Ascending aorta (tissue), 2 donors: ENCODE measurements at places on chromosomes 1 and 21. TPM values are rescaled to one million over a fixed set of nuclear protein-coding genes. Genes with fewer than 3 reads are reported as not detected.

The LRRC39 gene
- not detected for total RNA-seq

The OR2M3 gene
- total RNA-seq = not detected

The FAM89A gene
- 47.5 TPM for total RNA-seq

The TDRD5 gene
- total RNA-seq = not detected

The CHI3L1 gene
- 73.8 TPM for total RNA-seq

The ASTN1 gene
- total RNA-seq = 0.32 TPM

The IGSF3 gene
- total RNA-seq = 0.64 TPM

The GJA8 gene
- total RNA-seq = not detected

The PLPP3 gene
- total RNA-seq = 87.7 TPM

The FAM163A gene
- not detected for total RNA-seq

The PTGFRN gene
- 11.2 TPM for total RNA-seq

The FCER1G gene
- total RNA-seq = 69.9 TPM

DNA sequence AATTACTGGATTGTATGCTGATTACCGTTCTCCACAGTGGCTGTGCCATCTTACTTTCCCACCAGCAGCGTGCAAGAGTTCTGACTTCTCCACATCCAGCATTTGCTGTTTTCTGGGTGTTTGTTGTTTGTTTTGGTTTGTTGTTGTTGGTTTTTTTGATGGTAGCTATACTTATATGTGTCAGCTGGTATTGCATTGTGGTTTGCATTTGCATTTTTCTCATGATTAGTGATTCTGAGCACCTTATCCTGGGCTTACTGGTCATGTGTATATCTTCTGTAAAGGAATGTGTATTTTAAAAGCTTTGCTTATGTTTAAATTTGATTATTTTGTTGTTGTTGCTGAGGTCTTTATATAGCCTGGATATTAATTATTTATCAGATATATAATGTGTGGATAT is 66.9 kb upstream of the MAP1LC3C start:
- H3K27ac ChIP-seq = no peak overlapping the region
- no peak overlapping the region for H3K4me3 ChIP-seq
- no peaks in the 10 kb centered on the region for H3K4me1 ChIP-seq
- no peaks in the 10 kb centered on the region for H3K36me3 ChIP-seq
- no peaks in the 10 kb centered on the region for H3K27me3 ChIP-seq
- DNase-seq = no peak

DNA sequence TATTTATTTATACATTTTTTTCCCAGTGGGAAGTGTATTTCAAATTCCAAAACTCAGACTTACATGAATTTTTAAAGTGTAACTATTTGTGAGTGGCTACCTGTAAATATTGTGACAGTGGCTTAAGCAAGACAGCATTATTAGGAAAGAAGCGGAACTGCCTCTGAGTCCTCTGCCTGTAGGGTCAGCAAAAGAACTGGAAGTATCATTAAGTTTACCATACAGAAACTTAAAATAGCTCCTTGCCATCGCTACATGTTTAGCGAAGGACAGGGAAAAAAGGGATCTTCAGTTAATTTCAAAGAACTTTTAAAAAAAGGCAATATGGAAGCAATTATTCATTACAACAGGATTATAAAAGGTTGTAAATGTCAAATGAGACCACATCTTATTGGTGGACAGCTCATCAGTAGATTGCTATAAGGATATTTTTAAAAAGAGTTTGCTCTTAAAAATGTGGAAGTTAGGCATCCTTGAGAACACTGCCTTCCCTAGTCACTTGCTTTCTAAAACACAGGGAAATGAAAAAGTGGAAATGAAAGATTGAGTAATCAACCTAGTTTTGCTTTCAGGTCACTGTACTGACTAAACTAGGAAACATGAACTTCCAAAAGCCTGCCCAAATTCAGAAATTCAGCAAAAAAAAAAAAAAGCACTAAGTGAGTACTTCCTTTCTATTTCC is 39.2 kb downstream of the NSL1 start:
- no peaks in the 10 kb centered on the region for H3K36me3 ChIP-seq
- peak overlapping the region; percentile 22 for H3K4me3 ChIP-seq
- H3K4me1 ChIP-seq = peaks cover 2% of the 10 kb centered on the region
- no peak overlapping the region for H3K27ac ChIP-seq
- no peaks in the 10 kb centered on the region for H3K27me3 ChIP-seq
- no peak for DNase-seq

DNA sequence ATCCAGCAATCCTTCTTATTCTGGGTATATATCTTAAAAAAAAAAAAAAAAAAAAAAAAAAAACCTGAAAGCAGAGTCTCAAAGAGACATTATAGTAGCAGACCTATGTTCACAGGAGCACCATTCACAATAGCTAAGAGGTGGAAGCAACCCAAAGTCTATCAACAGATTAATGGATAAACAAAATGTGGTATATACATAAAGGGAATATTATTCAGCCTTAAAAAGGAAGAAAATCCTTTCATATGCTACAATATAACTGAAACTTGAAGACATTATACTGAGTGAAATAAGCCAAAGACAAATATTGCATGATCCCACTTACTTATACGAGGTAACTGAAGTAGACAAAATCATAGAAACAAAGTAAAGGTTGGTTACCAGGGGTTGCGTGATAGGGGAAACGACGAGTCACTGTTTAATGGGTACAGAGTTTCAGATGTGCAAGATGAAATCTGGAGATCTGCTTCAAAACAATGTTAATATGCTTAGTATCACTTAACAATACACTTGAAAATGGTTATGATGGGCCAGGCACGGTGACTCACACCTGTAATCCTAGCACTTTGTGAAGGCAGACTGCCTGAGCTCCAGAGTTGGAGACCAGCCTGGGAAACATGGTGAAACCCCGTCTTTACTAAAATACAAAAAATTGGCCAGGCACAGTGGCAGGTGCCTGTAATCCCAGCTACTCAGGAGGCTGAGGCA is 29.5 kb downstream of the PIK3R3 start:
- H3K4me1 ChIP-seq = no peaks in the 10 kb centered on the region
- H3K27ac ChIP-seq = no peak overlapping the region
- DNase-seq = no peak
- H3K27me3 ChIP-seq = no peaks in the 10 kb centered on the region
- H3K4me3 ChIP-seq = no peak overlapping the region
- H3K36me3 ChIP-seq = no peaks in the 10 kb centered on the region

GRCh38 chr1:191963781-191964455 is 194.3 kb upstream of the RGS18 start:
- no peaks in the 10 kb centered on the region for H3K4me1 ChIP-seq
- no peak overlapping the region for H3K27ac ChIP-seq
- no peaks in the 10 kb centered on the region for H3K27me3 ChIP-seq
- no peak overlapping the region for H3K4me3 ChIP-seq

DNA sequence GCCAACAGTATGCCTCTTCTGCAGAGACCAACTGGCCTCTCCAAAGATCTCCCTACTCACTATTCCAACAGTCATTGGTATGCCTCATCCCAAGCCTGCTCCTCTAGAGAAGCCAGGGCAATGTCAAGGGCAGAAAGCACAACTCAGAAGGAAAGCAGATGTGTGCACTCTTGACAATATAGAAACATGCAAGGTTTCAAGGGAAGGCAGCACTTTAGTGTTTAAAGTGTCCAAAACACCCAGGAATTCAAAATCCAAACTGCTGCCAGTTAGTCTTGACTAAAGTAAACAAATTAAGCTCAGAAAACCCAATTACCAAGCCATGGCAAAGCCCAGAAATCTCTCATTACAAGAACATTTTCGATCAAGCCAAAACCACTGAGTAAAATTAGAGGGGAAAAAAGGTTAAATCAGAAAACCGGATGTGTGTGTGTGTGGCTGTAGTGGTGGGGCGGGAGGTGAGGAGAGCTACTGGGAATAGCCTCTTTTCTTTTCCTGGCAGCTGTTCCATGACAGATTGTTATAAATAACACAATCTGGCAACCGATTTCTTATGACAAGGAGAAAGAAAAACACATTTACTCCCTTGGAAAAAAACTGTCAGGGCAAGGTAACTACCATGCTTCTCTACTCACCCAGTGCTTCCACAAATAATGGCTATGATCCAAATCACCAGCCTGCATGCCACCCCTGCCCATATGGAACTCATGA is 39.2 kb downstream of the EIF2B3 start:
- H3K4me3 ChIP-seq = peak overlapping the region; percentile 24
- no peak for DNase-seq
- H3K27me3 ChIP-seq = no peaks in the 10 kb centered on the region
- H3K36me3 ChIP-seq = no peaks in the 10 kb centered on the region

GRCh38 chr21:34544032-34544496 is 32.1 kb upstream of the KCNE1 start:
- no peaks in the 10 kb centered on the region for H3K36me3 ChIP-seq
- H3K27ac ChIP-seq = peak overlapping the region; percentile 53
- H3K4me1 ChIP-seq = peaks cover 20% of the 10 kb centered on the region
- H3K4me3 ChIP-seq = no peak overlapping the region
- no peaks in the 10 kb centered on the region for H3K27me3 ChIP-seq

- DNase-seq = no peak
- H3K27ac ChIP-seq = no peak overlapping the region
These were observed 23.3 kb downstream of the MR1 start for GRCh38 chr1:181057079-181057478.

DNA sequence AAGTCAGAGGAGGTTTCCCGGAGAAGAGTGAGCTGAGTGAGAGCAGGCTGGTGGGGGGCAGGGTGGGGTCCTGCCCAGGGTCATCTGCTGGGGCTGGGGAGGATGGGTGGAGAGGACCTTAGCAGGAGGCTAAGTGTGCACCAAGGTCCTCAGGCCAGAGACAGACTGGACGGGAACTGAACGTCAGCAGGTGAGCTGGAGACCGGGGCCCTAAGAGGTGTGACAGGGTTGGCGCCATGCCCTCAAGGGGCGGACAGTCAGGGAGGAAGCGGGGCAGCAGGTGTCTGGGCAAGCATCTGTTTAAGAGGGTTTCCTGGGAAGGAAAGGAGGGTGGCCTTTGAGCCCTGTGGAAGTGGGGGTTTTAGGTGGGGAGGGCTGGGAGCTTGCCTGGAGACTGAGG is 13.6 kb upstream of the PTPN7 start:
- DNase-seq = no peak
- no peaks in the 10 kb centered on the region for H3K36me3 ChIP-seq
- H3K4me3 ChIP-seq = no peak overlapping the region
- H3K4me1 ChIP-seq = no peaks in the 10 kb centered on the region
- H3K27ac ChIP-seq = no peak overlapping the region

DNA sequence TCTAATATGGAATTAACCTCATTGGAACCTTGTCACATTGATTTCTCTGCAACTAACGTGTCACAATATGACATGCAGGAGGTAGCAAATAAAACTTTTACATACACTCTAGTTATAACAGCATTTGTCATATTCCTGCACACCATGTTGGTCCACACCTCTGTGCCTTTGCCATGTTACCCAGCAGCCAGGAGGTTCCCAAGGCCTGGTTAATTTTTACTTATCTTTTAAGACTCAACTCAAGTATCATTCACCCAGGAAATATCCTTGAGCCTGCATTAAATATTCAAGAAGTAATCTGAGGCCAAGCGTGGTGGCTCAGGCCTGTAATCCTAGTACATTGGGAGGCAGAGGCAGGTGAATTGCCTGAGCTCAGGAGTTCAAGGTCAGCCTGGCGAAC is 447.2 kb upstream of the NR5A2 start:
- no peak for DNase-seq
- no peaks in the 10 kb centered on the region for H3K4me1 ChIP-seq
- no peak overlapping the region for H3K4me3 ChIP-seq
- H3K36me3 ChIP-seq = no peaks in the 10 kb centered on the region

- H3K4me1 ChIP-seq = no peaks in the 10 kb centered on the region
- no peaks in the 10 kb centered on the region for H3K36me3 ChIP-seq
These were observed 4.7 kb upstream of the RSPH1 start for GRCh38 chr21:42500736-42501135.

GRCh38 chr1:183227422-183228346 is 41.6 kb downstream of the LAMC2 start:
- H3K36me3 ChIP-seq = no peaks in the 10 kb centered on the region
- no peaks in the 10 kb centered on the region for H3K27me3 ChIP-seq
- peak; percentile 65 for DNase-seq
- no peaks in the 10 kb centered on the region for H3K4me1 ChIP-seq

DNA sequence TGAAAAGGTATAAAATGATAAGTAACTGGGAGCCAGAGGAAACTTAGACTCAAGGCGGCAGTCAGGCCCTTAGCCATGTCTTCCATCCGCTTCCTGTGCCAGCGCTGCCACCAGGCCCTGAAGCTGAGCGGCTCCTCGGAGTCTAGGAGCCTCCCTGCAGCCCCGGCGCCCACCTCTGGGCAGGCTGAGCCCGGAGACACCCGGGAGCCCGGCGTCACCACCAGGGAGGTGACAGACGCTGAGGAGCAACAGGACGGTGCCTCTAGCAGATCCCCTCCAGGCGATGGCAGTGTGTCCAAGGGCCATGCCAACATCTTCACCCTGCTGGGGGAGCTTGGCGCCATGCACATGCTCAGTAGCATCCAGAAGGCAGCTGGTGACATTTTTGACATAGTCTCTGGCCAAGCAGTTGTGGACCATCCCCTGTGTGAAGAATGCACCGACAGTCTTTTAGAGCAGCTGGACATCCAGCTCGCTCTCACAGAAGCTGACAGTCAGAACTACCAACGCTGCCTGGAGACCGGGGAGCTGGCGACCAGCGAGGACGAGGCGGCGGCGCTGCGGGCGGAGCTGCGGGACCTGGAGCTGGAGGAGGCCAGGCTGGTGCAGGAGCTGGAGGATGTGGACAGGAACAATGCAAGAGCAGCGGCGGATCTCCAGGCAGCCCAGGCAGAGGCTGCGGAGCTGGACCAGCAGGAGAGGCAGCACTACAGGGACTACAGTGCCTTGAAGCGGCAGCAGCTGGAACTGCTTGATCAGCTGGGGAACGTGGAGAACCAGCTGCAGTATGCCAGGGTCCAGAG is at the start of gene BECN2:
Gene BECN2, plus strand, starts transcription at position 76 of the 803 bp plus-strand sequence. Its CDS starts 0 bp downstream, at position 76.
- H3K27me3 ChIP-seq = no peaks in the 10 kb centered on the region
- H3K36me3 ChIP-seq = no peaks in the 10 kb centered on the region
- DNase-seq = no peak
